ENCODE measurements at places on chromosomes 7 and 10.

- no peak for DNase-seq
These were observed 8.1 kb downstream of the CHN2 start for GRCh38 chr7:29202651-29203069.

GRCh38 chr7:136998495-136998894 is 130.0 kb downstream of the CHRM2 start:
- no peak for DNase-seq

GRCh38 chr7:17239046-17239445 is 59.4 kb upstream of the AHR start:
- no peak for DNase-seq

GRCh38 chr7:92835261-92835850 is 1.0 kb downstream of the CDK6 start:
- peak; percentile 100 for DNase-seq

- DNase-seq = no peak
These were observed 297.6 kb downstream of the LHFPL3 start for GRCh38 chr7:104625956-104626355.

- DNase-seq = no peak
These were observed 35.7 kb downstream of the GFRA1 start for GRCh38 chr10:116237260-116237659.

- no peak for DNase-seq
These were observed 51.0 kb downstream of the PRLHR start for GRCh38 chr10:118544401-118544948.

- no peak for DNase-seq
These were observed 71.4 kb downstream of the SGMS1 start for GRCh38 chr10:50552308-50552707.

- no peak for DNase-seq
These were observed 29.0 kb downstream of the GCC1 start for GRCh38 chr7:127556404-127556803.

DNA sequence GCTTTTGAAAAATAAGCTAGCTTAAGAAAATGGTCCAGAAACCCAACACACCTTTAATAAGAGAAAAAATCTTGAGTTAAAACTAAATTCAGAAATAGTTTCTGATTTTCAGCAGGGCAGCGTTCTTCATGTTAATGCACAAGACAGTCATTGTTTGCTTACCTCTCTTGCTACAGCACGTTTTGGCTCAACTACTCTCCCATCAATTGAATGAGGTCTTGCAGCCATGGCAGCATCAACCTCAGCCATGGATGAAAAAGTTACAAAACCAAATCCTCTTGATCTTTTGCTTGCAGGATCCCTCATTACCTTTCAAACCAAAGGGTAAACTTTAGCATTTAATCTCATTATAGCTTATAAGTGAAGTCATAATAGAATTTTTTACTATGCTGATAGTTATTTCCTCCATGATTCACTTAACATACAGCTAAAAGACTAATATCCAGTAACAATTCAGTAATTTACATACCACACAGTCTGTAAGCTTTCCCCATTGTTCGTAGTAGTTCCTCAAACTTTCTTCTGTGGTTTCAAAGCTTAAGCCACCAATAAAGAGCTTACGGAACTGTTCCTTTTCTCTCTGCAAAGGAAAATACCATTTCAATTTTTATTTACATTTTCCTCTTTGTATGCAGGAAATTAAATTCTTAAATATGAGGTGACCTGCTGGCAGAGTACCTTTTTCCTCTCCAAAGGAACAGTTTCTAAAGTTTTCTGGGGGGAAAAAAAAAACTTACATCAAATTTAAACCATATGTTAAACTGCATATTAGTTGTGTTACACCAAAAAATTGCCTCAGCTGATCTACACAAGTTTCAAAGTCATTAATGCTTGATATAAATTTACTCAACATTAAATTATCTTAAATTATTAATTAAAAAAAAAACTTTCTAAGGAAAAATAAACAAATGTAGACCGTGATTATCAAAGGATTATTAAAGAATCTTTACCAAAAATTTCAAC is 3.1 kb downstream of the HNRNPA2B1 start:
- DNase-seq = peak; percentile 57

DNA sequence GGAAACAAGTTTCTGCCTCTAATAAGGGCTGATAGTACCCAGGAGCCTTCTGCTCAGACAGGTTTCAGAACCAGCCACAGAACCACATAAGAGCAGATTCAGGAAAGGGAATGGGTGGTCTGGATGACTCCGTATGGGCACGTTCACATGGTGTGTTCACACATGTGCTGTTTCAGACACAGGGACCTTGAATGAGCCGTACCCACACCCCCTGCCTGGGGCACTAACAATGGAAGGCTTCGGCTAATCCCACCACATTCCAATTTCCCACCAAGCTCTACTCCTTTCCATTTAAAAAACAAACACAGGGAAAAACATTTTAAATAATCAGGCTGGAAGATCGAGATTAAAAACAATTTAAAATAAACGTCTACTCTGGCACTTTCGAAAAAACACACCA is 217.3 kb downstream of the GRID1 start:
- DNase-seq = no peak

- no peak for DNase-seq
These were observed 195.1 kb downstream of the INHBA start for GRCh38 chr7:41507686-41508268.

Data from OCI-M1 (cell line).